ENCODE measurements at places on chromosomes 5 and 9.
A peak's percentile ranks its signal among the peaks of the same experiment; 100 is the strongest.

DNA sequence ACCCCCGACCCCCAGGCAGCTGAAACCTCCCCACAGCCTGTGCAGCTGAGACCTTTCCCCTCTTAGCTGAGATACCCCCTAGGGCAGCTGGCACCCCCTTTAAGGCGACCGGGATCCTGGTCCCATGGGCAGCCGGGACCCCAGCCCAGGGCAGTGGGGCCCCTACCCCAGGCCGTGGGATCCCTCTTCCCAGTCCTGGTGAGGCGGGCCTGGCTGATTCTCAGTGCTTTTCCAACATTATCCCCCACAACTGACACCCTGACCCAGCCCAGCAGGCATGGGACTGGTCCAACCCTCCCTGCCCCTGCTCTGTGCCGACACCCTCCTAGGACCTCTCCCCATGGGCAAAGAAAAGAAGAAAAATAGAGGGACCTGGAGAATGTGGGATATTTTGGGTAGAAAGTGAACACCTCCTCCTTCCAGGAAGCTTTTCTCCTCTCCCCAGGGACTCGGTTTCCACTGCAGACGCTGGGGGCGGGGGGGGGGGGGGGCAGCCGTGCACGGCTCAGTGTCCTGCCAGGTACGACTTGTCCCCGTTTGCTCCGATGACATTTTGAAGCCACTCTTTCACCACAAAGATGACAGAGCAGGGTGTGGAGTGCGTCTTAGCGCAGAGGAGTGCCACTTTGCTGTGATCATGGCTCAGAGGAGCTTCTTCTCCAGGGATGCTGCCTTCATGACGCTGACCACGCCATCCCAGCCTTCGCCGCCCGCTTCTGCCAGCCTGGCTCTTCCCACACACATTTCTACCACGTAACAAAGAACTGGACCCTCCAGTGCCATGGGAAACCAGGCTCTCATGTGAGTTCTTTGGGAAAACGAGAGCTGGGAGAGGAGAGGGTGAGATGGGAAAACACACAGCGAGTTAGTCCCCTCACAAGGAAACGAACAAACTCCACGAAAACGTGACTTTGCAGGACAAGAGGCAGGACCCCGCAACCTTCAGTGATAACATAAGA lies 47.5 kb downstream of the MRPL36 start:
- DNase-seq: no peak

DNA sequence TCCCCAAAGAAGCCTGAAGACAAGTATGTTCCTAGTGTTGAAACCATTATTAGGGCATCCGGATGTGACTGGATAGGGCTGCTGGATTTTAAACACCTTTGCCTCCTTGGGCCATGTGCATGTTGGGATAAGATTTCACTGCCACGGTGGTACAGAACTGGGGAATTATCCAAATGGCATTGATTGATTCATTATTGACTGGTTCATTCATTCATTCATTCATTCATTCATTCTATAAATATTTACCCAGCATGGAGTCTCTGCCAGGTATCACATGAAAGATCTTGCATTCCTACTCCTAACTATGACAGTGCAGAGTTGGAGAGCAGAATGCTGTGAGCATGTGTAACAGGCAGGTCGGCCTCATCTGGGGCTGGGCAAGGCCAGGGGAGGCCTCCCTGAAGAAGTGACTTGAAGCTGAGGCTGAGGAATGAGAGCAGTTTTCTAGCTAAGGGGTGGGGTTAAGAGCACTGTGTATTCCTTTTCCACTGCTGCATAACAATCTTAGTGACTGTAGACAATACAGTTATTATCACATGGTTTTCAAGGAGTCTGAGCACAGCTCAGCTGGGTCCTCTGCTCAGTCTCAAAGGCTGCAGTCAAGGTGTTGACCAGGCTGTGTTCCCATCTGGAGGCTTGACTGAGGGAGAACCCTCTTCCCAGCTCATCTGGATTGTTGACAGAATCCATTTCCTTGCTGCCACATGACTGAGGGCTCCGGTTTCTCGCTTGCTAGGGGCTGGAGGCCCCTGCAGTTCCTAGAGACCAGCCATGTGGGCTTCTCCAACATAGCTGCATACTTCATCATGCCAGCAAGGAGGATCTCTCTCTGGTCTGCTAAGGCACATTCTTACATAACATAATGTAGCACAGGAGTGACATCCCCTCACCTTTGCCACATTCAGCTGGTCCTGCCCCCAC lies 35.7 kb downstream of the AK8 start:
- no peak for DNase-seq

- DNase-seq: no peak
Measured at GRCh38 chr5:139925216-139925562, 117.9 kb downstream of the NRG2 start.

DNA sequence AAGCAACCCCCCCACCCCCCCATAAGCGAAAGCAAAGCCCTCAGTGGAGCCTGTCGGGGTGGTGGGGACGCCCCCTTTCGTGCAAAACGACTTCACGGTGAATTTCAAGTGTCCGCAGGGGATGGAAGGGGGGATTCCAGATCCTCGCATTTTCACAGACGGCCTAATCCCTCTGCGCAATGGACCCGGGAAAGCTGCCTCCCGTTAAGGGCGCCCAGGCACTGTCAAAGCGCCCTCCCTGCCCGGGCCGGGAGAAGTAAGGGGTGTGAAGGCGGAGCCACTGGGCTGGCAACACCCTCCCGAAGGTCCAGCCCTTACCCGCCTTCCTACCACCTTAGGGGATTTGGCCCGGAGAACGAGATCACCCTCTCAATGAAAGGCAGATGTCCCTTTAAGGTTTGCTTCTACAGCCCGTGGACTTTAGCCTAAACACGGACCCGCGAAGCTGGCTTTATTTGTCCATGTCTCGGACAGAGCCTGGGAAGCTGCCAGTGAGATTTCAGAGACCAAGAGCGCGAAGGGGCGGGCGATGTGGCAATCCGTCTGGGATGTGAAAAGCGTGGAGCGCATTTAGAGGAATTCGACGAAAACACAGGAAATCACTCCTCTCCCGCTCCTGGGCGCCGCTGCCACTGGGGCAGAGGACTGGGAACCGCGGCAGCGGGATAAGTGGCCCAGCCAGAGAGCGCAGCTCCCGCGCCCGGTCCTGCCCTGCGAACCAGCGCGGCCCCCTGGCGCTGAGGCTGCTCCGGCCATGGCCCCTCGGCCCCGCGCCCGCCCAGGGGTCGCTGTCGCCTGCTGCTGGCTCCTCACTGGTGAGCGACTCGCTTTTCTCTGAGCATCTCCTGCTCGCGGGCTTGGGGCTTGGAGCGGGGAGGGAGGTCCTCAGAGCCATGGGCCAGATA lies at the start of the genes ITGA1 and PELO:
TSS of gene ITGA1 (plus strand) at position 317 of the 905 bp plus-strand sequence. CDS start at position 755, 438 bp downstream.
TSS of gene PELO (plus strand) at position 317 of the 905 bp plus-strand sequence. CDS start 12,479 bp downstream, outside the sequence.
- peak; percentile 54 for DNase-seq

DNA sequence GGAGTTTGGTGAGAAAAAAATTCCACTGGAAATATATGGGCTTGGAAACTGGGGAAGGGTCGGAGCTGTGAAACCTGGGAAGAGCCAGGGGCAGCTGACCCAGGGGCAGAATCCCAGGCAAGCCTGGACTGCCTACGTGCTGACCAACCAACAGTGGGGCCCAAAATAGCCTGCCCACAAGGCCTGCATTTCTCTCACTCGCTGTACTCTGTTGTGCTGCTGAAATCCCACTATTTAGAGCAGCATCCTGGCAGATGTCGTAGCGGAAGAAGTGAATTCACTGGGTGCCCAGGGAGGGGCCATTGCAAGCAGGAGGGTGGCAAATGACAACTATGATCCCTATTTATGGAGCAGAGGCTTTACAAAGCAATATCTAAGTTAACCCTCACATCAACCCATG lies 9.5 kb downstream of the GDNF start:
- no peak for DNase-seq

DNA sequence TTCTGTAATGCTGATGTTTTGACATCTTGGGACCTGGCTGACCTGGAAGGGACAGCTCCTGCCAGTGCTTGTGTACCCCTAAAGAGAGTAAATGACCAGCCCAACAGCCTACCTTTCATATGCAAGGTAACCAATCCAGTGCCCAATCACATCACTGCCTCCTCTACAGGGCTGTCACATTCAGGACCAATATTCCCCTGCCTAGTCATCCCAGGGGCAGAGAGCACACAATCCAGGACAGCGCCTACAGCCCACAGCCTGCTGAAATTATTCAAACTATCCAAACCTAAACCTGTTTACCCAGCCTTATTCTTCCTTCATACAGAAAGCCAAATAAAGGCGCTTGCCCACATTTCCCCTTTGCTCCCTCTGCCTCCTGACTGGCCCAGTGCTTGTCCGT lies 284.1 kb downstream of the CTNND2 start:
- DNase-seq: no peak

GRCh38 chr9:12973710-12974109 lies 198.9 kb downstream of the LURAP1L start:
- no peak for DNase-seq

DNA sequence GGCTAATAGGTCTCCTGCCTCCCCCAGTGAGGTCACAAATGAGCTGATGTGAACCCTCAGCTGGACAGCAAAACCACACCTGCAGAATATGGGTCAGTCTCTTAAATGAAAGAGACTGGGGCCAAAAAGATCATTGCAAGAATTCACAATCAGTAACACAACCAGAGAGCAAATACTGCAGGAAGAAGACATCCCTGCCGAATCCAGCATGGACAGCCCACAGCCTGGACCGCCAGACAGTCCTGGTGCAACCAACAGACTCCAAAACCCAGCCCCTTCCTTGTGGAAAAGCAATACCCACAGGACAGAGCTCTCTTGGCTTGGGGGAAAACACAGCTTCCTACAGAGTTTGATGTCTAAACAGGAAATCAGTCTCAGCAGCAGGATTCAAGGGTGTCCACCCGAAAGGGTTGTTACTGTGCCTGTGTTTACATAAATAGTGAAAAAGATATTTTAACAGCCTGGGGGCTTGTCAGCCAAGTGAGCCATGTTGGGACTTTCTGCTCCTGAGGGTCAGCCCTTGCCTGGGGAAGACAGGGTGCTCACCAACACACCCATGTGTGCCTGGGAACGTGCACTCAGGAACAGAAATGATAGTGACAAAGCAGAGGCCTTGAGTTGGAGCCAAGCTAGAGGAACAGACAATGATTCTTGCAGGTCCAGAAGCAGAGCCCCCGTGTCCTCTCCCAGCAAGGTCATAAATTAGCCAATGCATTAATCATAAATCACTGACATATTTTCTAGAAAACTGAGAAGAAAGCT lies 106.2 kb downstream of the SEMA5A start:
- DNase-seq: no peak

DNA sequence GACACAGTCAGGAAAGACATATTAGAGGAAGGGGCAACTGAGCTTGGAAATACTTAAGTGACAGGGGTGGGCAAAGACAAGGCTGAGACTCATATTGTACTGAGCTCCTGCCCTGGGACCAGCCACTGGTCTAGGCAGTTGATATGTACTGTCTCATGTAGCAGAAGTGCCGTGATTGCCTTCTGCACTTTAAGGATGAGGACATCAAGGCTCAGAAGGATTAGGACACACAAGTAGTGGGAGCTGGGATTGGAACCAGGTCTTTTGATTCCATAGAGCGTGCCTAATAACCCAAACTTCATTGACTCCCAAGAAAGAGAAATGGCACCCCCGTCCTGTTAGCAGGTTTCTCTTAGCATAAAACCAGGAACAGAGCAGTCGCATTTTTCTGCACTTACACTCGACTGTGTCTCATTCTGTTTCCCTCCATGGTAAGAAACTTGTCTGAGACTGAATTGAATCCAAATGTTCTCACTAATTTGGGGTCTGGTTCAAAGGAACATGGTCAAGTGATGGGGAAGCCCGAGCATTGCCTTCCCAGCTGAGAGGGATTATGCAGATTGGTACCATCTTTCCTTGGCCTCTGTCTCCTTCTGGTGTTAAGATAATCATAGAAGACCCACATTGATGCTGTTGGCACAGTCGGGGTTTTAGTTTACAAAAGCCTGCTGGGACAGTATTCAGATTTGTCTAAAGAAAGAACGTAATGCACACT lies 70.4 kb downstream of the ANGPTL2 start:
- no peak for DNase-seq

- no peak for DNase-seq
Measured at GRCh38 chr5:134275822-134276221, 49.9 kb upstream of the PPP2CA start.

- no peak for DNase-seq
Measured at GRCh38 chr5:89929173-89929572, 480.4 kb downstream of the CETN3 start.

DNA sequence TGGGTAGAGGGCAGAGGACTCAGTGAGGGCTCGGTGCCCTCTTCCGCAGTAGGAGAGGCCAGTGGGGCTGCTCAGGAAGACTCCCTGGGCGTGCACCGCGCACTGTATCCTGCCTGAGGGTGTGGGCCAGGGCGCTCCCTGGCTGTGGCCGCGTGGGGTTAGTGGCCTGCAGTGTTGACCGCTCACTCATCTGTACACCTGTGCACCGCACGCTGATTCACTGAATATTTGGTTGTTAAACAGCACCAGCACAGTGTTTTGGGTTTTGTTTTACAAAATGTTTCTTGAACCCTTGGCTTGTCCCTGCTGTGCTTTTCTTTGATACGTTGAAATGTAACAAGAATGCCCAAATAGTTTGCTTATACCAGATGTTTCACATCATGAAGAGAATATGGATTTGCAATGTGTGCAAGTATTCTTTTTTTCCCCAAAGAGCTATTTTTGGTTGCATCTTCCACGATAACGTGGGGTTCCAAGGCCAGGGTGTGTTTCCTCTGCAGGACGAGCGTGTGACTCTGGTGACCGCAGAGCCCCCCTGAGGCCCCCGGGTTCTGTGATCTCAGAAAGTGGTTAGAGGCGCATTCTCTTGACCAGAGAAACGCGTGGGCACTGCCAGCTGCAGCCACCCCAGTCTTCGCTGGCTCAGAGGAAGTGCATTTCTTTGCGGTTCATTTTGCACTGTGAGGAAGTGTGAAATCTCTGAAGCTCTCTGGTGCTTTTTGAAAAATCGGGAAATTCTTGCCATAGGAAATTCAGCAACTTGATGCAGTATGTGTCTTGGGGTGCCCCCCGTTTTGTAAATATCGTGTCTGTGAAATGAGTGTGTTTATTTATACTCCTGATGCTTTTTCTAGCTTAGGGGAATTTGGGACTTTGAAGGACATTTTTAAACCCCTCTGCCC lies 46.9 kb downstream of the AHRR start:
- DNase-seq: no peak

GRCh38 chr5:124477062-124477461 lies 269.4 kb downstream of the ZNF608 start:
- no peak for DNase-seq

DNA sequence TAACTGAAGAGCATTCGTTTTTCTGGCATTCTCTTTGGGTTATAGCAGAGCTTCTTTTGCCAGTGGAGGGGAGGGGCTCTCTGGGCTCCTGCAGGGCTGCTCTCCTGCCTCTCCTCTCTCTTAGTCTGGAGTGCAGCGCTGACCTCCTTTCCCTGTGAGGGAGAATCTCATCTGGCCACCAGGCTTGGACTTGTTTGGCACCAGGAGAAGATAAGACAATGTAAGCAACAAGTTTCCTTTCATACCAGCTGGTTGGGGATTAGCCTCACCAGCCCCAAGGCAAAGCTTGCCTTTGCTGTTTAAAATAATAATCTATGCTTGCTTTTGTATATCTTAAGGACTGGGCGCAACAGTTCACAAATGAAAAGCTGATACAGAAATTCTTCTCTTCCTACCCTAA lies 196.4 kb downstream of the TLE4 start:
- DNase-seq: no peak

DNA sequence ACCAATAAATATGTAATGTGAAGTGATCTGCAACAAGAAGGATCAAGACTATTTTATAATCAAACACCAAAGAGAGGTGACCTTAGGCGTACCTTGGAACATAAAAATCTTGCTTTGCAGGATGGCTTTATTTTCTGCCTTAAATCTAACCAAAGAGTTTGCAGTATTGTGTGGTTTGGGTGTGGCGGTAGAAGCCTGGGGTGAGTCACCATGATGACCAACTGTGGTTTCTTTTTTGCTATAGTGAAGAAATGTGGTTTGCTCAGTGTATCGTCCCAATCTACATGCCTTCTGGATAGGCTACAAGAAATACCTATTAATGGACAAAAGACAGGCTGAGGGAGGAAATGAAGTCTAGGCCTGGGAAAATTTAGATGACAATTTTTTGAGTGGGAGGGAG lies 5.1 kb upstream of the CAST start:
- peak; percentile 54 for DNase-seq
